ENCODE measurements at places on chromosomes 5 and 9.

DNA sequence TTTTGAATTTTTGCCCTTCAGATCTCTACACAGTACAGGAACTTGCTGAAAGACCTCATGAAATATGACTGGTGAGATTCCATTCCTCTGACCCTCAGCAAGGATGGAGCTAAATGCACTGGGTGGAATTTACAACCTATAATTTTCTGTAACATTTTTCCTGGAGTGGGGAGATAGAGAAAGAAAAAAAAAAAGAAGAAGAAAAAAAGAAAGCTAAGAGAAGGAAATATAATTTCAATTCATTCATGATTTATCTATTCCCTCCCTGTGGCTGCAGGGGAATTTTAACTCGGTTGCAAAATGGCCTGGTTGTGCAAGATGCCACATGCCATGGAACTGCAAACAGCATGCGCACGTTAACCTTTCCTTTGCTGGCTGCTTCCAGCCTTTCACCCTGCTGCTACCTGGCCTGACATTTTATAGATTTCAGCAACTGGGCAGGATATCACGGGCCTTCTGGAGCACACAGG lies 155.4 kb downstream of the FSTL4 start:
- no peak for DNase-seq

- DNase-seq, result no peak
Measured at GRCh38 chr5:138932171-138932810, 57.2 kb upstream of the LRRTM2 start.

- DNase-seq, result no peak
Measured at GRCh38 chr9:16361939-16362338, 508.5 kb downstream of the BNC2 start.

- no peak for DNase-seq
Measured at GRCh38 chr5:179802207-179802883, 4.3 kb downstream of the MGAT4B start.

DNA sequence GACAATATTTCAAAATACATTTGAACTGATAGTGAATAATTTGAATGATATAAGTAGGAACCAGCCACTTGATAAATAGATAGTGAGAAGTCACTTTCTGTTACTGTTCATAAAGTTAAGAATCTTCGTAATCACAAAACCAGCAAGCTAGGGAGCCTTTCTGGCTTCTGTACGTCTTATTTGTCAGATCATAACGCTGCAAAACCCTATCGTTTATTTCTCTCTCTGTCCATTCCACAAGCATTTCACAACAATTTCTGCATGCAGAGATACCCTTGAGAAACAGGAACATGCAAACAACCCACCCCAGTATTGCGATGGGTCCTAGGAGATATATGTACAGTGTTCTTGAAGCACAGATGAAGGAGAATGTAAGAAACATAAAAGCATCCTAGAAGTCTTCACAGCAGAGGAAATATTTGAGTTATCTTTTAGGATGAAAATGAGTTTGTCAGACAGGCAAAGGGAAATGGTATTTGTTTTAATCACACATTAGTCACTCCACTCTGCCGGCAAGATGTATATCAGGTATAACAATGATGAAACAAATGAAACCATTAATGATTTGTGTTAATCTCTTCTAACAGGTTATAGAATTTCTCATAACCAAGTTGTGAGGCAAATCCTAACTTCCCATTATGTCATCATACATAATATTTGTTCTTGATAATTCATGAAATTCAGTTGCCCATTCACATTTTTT lies 668.7 kb upstream of the FTMT start:
- no peak for DNase-seq

- DNase-seq, result peak; percentile 31
Measured at GRCh38 chr5:95960667-95961616, 709 bp downstream of the ELL2 start.

- no peak for DNase-seq
Measured at GRCh38 chr9:21583628-21584377, 101.7 kb upstream of the IFNE start.

GRCh38 chr9:107484117-107484723 lies 5.3 kb downstream of the KLF4 start:
- DNase-seq, result no peak

DNA sequence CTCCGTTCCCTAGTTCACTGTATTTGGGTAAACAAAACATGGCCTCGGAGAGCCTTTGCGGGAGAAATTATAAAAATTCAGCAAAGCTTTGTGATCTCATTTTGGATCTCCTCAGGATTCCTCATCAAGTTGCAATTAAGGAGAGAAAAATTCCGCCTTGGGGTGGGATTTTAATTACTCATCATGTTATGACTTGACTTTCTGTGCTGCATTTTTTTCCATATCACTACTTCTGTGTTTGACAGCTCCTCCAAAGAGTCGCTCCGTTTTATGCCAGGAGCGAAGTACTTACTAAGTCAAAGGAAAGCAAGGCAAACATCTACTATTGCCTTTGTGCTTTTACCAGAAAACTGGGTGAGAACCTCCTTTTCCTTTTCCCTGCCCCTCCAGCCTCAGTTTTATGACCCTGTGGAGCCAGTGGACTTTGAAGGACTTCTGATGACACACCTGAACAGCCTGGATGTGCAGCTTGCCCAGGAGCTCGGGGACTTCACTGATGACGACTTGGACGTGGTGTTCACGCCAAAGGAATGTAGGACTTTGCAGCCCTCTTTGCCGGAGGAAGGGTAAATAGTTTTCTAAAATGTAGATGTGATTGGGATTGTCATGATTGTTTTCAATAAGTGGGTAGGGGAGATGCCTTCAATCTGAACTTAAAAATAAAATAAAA lies 71.5 kb downstream of the DOCK8 start:
- no peak for DNase-seq
